ENCODE measurements at places on chromosomes 2 and 18.

DNA sequence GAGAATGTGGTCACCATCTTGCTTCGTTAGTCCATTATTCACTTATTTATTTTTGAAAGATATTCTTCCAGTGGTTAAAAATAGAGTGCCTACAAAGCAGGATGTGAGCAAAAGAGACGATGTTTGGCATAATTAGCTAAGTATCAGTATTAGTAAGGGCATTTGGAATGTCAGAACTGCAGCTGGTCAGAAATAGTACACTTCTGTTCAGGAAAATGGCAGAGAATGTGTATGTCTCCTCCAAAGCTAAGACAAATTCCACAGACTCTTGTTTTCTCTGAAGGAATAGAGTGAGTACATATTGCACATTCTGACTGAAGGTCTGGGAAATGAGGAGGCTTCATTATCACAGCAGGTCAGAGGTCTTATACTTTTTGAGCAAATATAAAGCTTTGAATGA lies 209.0 kb downstream of the L3MBTL4 start:
- DNase-seq, result no peak

DNA sequence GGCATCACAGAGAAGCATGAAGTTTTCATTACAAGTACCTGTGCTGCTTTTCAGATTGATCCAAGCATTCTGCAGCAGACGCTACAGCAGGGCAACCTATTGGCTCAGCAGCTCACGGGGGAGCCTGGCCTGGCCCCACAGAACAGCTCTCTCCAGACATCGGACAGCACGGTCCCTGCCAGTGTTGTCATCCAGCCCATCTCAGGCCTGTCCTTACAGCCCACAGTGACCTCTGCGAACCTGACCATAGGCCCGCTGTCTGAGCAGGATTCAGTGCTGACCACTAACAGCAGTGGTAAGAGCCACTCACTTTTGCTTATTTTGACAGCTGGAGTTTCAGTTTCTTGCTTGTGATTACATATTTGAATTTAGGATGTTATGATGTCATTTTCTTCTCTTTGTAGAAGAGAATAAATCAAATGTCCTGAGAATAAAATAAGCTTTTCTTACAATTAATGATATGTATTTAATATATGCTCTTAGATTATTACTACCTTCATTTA lies 104.9 kb downstream of the ZNF236 start:
- DNase-seq, result no peak

DNA sequence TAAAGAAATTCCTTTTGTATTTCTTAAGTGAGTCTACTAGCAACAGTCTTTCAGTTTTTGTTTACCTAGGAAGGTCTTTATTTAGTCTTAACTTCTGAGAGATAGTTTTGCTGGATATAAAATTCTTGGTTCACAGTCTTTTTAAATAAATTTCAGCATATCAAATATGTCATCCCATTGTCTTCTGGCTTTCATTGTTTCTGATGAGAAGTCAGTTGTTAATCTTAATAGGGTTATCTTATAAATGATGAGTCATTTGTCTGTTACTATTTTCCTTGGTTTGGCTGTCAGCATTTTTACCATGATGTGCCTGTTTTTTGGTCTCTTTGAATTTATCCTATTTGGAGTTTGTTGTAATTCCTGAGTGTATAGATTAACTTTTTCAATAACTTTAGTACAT lies 129.3 kb downstream of the FAM210A start:
- no peak for DNase-seq

DNA sequence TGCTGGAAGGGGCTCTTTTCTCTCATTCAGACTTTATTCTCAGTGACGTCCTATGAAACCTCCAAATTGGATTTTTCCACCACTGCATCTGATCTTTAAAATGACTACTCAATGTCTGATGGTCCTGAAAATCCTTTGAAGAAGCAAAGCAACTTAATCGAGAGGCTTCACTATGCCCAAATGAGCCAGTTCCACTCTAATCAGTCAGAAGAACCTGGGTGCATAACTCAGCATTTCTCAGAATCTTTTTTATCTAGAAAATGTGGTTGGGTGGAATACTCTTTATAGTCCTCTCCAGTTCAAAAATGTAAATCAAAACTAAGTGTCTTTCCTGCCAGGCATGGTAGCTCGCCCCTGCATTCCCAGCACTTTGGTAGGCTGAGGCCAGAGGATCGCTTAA lies 60.7 kb downstream of the PRELID3A start:
- DNase-seq, result no peak

- no peak for DNase-seq
Measured at GRCh38 chr18:46224181-46224775, 120.1 kb downstream of the HAUS1 start.

GRCh38 chr18:14086458-14087231 lies 45.6 kb downstream of the ZNF519 start:
- DNase-seq, result no peak

DNA sequence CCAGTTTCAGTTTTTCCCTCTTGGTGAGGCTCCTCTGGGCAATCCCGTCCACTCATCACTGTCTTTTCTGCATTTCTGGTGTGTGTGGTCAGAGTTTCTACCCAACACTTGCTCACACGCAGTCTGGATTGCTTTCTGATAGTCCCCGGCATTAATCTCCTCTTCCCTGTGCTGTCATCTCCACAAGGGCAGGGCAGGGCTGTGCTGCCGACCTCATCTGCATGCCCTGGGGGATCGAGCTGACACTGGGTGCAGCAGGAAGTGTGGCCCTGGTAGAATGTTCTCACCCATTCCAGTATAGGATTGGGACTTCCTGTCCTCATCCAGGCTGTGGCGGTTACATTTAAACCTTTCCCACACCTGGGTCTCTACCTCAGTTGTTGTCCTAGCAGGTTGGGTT lies 80.0 kb upstream of the FAM136A start:
- DNase-seq, result no peak

DNA sequence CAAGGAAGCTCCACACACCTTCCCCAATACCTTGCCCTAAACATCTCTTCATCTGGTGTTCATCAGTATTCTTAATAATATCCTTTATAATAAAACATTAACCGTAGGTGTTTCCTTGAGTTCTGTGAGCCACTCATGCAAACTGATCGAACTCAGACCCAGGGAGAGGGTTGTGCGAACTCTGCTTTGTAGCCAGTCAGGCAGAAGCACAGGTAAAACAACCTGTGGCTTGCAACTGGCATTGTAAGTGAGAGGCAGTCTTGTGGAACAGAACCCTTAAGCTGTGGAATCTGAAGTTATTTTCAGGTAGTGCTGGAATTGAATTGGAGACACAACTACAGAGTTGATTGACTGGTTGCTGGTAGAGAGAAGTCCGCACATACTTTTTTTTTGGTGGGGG lies 4.7 kb downstream of the BUB1 start:
- DNase-seq, result no peak

GRCh38 chr18:69622961-69623360 lies 222.3 kb downstream of the DOK6 start:
- DNase-seq, result no peak

DNA sequence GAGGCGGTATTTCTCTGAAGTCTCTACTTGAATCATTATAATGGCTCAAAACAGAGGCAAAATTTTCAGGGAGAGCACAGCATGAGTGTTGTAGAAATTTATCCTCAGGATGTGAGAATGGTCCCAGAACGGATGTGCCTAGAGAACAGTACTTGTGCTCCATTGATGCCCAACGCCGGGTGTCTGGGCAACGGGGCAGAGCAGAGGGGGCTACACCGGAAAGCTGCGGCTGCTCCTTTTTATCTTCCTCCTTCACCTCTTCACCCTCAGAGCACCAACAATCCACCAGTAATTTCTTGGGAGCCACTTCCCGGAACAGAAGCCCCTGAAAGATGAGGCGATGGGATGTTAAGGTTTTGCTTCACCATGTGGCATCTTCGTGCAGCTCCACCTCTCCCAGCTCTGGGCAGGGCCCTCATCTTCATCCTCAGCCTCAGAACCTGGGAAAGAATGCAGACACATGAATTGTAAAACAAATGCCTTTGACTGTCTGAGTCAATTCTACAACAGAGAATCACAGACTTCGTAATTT lies 71.5 kb downstream of the PTGR3 start:
- DNase-seq, result no peak

- no peak for DNase-seq
Measured at GRCh38 chr2:43154685-43155084, 71.7 kb downstream of the ZFP36L2 start.

- no peak for DNase-seq
Measured at GRCh38 chr18:40911582-40912254, 1043.3 kb upstream of the PIK3C3 start.

- no peak for DNase-seq
Measured at GRCh38 chr2:107437807-107438206, 388.9 kb upstream of the RGPD4 start.

DNA sequence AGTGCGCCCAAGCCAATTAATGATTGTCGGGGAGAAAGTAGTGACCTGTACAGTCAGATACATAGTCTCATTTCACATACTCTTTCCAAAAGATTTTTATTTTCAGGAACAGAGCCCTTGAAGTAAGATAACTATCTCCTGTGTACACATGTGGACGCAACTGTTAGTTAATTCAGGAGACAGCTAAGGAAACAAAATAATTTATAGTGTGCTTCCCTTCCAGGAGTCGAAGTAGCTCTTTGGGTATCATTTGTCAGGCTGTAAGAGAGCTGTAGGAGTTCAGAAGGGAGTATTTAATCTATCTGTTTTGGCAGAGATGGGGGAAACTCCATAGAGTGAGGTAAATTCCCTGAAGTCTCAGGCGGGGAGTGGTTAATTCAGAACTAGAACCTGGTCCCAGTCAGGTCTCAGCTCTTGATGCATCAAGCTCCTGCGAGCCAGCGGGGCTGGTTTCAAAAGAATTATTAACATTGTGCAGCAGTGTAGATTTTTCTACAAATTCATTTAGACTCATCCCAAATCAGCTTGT lies 63.0 kb downstream of the MAPK4 start:
- no peak for DNase-seq

GRCh38 chr2:47211497-47212011 lies 56.4 kb upstream of the STPG4 start:
- no peak for DNase-seq

DNA sequence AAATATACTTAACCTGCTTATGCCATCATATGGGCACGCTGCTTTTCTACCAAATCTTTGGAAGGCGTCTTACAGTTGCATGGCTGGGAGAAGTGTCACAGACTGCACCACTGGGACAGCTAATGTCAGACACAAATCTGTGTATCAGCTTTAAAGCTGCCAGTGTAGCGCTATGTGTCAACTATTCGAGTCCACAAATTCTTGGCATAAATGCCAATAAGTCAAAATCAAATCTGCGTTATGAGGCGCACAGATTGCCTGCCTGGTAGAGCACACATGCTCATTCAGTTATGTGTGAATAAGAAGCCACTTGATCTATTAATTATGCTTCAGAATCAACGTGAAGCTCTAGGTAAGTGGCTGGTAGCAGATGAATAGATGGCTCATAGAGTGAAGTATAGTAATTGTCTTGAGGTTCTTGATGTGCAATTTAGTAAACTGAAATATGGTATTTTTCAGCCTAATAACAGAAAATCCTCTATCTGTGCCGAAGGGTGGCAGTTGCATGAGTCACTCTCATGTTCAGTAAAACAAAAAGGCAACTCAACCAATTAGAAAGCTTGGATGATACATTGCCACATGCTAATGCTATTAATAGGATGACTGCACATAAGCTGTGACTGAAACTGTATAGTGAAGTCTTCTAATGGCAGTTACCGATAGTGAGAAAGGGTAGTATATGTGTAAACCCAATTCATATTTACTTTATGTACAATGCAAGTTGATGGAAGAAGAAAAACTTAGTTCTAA lies 52.0 kb downstream of the DCC start:
- DNase-seq, result no peak

DNA sequence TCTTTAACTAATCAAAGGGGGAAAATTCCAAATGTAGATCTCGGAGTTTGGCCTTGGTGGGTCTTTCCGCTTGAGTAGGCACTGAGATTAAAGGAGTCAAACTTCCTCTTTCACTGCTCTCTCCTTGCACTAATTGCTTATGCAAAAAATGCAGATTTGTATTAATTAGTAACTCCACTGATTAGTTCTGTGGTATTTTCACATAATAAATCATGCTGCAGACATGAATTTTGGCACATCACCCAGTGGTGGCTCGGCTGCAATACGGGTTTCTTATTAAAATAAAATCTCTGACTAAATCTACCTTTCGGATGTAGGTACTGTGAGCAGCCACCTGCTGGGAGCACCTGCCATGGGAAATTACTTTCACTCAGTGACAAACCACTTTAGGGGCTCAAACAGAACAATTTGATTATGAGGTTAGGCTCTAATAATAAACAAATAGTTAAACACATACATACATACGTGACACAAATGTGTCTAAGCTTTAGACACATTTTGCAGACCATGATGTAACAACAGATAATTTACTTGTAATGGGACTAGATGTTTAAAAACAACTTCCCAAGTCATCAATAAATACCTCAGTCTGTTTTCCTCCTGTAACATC lies 6.4 kb upstream of the NEUROD1 start:
- DNase-seq, result no peak

DNA sequence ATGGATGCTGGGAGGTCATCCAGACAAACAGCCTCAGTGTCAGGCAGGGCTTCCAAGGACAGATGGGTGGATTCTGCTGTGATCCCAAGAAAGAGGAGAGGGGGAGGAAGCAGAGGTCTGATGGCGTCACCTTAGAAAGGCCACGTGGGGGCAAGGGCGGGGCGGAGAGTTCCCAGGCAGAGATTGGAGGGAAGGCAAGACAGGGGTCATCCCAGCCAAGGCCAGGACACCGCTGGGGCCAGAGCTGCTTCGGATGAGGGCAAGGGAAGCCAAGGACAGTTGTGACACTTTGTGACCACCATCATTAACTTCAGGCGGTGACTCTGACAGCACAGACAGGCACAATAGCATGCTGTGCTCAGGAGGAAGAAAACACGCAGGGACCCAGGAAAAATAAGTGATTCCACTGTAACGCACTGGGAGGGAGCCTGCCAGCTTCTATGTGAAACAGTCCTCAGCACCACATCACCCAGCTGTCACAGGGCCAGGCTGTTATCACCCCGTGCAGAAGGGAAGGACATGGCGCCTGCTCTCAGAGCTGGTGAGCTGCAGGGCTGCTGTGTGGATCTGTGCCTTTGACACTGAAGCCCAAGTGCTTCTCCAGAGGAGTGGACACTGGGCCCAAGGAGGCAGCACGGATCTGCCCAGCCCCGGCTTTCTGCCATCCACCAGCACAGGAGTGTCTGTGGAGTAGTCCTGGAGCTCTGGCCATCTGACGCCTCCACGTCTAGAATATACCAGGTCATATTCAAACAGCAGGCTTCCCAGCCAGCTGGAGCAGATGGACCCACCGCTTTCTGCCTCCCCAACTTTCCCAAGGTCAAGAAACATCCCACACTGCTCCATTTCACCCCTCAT lies 204.1 kb downstream of the NDUFA10 start:
- no peak for DNase-seq

GRCh38 chr2:5070257-5070656 lies 621.9 kb upstream of the SOX11 start:
- DNase-seq, result no peak

DNA sequence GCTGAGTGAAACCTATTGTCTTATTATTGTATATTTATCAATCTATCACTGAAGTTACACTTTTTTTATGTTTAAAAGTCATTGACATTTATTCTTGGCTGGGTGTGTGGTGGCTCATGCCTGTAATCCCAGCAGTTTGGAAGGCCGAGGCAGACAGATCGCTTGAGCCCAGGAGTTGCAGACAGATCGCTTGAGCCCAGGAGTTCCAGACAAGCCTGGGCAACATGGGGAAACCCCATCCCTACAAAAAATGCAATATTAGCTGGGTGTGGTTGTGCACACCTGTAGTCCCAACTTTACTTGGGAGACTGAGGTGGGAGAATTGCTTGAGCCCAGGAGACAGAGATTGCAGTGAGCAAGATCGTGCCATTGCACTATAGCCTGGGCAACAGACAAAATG lies 97.8 kb downstream of the EPC2 start:
- no peak for DNase-seq

GRCh38 chr2:168152902-168153530 lies 94.4 kb downstream of the STK39 start:
- no peak for DNase-seq
